ENCODE measurements at places on chromosomes 13 and 19. TPM values are rescaled to one million over a fixed set of nuclear protein-coding genes. Genes with fewer than 3 reads are reported as not detected.

DNA sequence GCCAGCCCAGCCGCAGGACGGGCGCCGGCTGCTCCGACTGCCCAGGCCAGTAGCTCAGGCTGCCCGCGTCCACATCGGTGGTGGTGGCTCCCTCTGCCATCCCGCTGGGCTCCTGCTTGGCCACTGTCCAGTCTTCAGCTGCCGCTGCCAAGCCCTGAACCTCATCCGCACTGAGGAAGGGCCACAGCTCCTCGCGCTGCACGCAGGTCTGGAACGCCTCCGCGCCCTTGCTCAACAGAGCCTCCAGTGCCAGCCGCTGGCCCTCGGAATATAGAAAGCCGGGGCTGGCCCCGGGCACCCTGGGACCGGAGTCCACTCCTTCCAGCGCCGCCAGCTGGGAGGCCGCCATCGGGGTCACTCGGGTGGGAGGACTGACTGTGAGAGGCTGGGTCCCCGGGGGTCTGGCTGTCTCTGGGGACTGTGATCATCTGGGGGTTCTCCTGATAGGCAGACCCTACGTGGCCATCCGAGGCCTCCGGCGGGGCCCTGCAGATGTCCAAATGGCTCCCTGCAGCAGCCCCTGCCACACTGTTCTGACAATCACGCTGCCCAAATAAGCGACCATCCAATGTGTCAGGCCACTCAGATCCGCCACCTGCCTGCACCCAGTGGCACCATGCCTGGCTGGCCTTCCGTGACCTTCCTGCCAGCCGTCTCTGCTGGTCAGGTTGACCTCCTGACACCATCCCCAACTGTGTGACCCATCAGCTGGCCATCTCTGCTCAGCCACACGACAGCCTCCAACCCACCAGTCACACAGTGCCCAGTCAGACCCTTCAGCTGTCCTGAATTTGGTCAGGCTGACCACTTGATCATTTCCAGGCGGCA, 1.6 kb downstream of the FAM83E start:
- no peak for DNase-seq

GJB2 gene
- total RNA-seq = not detected

- DNase-seq = no peak
Measured at GRCh38 chr13:28001049-28001448, 12.6 kb upstream of the URAD start.

- no peak for DNase-seq
Measured at GRCh38 chr13:44157606-44158005, 216.0 kb upstream of the SERP2 start.
